Activated T-helper 1 cell treated with Interleukin-2 at 50 U/mL for 16 hours (primary cell): ENCODE measurements at places on chromosomes 3 and 15.

- DNase-seq, result no peak
These were observed 47.4 kb upstream of the RAB6B start for GRCh38 chr3:133943031-133943535.

- no peak for DNase-seq
These were observed 16.1 kb downstream of the C3orf22 start for GRCh38 chr3:126542340-126543241.

DNA sequence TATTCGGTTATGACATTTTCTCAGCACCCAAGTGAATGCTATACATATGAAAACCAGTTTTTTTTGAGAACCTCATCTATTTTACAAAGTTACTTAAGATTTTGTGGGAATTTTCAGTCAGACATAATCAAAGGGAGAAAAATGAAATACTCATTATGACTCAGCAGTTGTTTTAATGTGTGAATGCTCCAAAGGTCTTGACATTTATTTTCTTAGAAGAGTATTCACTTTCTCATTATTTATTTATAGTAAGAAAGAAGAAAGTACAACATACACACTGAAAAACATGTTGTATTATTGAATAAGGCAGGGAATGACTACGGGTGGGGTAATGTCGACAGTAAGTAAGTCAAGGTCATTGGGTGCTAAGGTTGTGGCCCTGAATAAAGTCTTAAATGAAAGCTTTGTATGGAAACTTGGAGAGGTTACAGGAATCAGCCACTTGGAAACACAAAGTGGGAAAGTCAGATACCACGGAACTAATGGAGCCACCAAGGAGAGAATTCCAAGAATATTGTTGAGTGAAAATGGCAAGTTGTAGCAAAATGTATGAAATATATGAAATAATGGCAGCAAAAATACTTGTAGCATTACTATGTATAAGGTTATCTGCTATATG lies 844.5 kb downstream of the TBL1XR1 start:
- no peak for DNase-seq

DNA sequence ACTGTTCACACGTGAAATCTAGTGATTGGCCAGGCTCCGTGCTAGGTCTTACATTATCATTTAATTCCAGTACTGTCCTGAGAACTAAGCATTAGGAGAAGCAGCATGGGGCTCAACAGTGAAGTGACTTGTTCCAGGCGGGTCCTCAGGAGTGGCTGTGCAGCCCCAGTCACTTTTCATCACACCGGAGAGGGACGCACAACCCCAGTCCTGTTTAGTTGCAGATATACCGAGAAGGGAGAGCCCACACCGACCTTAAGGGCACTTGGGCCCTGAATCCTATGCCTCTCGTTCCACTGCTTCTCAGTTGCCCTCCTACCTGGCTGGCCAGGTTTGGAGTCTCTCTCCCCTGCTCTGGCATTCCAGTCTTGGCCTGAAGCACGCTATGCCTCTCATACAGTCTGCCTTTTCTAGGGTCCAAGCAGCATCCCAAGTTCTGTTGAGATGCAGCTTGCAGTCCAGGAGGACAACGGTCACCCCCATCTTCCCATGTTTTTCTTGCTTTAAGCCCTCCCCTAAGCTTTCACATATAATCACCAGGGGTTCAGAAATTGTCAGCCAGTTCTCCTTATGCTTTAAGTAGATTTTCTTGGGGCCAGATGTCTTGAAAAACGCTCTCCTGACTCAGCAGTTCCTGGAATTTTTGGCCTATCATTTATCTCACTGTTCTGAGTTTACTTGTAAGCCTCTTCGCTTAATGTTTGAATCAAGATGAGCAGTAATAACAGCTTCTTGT lies 10.1 kb downstream of the FAM131A start:
- no peak for DNase-seq

GRCh38 chr3:18188491-18188890 lies 236.6 kb downstream of the SATB1 start:
- no peak for DNase-seq

GRCh38 chr3:113630956-113631542 lies 65.4 kb downstream of the USF3 start:
- no peak for DNase-seq

DNA sequence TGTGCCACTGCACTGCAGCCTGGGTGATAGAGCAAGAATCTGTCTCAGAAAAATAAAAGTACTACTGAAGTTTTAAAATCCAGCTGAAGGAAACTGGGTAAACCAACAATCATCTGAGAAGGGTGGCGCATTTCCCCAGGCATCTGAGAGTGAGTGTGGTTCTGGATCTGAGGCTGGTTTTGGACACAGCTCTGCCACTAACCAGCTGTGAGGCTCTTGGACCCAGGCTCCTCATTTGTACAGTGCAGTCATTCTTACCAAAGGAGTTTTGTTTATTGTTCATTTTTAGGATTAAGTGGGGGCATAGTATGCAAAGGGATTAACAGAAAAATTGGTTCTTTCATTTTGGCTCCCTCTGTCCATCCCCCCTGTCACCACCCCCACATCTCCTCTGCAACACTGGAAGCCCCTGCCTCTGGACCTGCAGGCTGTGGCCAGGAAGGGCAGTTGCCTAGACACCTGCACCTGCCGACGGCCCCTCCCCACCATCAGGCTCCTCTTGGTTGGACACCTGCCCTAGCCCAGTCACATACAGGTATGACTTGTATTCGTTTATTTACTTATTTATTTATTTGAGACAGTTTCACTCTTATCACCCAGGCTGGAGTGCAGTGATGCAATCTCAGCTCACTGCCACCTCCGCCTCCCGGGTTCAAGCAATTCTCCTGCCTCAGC lies 8.8 kb downstream of the NUP210 start:
- DNase-seq, result no peak

- DNase-seq, result no peak
These were observed 138.3 kb downstream of the ANXA2 start for GRCh38 chr15:60259469-60259868.

GRCh38 chr15:61421938-61422337 lies 192.8 kb upstream of the RORA start:
- no peak for DNase-seq

- no peak for DNase-seq
These were observed 237.7 kb downstream of the NR1D2 start for GRCh38 chr3:24182756-24183155.

DNA sequence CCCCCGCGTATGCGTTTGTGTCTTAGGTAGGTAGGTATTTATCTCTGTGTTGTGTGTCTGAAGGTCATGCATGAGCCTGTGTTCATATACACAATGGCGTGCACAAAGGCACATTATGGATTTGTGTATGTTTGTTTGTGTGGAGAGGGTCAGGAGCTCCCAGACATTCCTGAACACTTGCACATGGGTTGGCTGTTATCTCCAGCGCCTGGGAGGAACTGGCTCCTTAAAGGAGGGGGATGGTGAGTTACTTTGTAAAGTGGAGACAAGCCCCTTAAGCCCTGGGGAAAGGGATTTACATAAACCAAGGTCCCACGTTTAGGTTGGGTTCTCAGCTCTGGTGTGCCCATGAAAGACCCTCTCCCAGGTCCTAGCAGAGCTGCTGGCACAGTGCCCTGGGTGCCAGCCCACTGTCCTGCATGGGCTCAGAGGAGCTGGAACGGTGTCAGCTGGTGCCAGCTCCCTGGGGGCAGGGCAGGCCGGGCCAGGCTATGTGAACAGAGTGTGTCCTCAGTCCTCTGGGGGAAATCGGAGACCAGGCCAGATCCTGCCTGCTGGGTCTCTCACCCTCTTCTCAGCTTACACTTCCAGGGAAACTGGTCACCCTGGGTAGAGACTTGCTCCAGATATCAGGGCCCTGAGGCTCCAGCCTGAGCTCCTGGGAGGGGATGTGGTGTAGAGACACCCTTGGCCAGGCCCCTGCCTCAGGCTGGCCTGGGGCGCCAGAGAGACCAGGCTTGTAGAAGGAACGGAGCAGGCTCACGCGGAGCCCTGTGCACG lies 25.1 kb downstream of the SNX33 start:
- DNase-seq, result no peak

DNA sequence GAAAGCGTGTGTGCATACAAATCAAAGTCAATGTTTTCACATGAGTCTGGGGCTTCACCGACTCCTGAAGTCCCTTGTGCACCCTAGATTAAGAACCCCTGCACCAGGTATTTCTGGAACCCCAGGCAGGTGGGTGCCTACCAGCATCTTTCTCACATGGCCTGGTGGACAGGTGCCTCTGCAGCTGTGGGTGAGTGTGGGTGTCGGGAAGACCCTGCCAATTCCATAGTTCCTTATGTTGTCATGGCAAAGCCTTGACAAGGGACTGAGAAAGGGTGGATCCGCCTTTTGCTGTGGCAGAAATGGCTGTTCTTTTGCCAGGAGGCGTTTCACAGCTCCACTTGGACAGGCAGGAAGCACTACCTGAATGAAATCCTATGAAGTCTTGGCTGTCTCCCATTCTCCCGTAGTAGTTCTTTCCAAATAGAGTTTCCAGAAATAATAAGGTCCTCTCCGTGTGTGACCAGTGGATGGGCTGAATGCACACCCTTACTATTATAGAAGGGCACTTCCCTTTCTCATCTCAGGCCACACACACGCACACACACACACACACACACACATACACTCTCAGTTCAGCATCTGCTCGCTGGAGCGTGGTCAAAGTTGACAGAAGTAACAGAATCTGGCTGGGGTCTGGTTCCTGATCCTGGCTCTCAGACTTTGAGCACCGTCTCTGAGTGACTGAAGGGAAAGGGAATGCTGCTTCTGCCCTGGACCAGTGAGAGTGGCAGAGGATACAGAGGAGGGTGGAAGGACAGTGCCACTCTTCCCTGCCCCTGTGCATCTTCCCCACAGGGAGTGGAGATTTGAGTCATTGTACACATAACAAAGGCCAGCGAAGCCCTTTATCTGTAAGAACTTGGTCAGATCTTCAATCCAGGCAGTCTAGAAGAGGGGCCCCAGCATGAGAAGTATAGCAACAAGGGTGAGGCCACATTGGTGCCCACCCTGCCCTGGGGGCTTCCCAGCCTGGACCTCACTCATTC lies 38.7 kb downstream of the PDIA5 start:
- DNase-seq, result no peak

- no peak for DNase-seq
These were observed 4.1 kb upstream of the HDAC11 start for GRCh38 chr3:13475871-13476590.

GRCh38 chr3:52084954-52085680 lies 28.7 kb upstream of the DUSP7 start:
- no peak for DNase-seq

DNA sequence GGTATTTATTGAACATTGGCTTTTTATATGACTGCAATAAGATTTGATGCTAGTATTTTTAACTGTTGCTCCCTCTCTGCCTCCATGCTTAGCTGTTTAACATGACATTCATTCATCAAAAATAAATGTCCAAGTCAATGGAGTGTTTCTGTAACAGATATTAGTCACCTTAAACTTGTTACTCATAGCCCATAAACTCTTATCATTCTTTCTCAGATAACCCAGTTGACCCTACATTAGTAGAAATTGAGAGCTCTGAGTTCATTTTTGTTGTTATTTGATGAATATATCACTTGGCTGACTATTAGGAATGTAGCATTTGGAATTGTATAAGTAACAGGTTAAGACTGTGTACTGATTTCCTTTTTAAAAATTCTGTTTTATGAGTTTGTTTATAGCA lies 201.1 kb downstream of the UBE2E2 start:
- no peak for DNase-seq

GRCh38 chr3:190716211-190716610 lies 146.3 kb downstream of the GMNC start:
- no peak for DNase-seq

DNA sequence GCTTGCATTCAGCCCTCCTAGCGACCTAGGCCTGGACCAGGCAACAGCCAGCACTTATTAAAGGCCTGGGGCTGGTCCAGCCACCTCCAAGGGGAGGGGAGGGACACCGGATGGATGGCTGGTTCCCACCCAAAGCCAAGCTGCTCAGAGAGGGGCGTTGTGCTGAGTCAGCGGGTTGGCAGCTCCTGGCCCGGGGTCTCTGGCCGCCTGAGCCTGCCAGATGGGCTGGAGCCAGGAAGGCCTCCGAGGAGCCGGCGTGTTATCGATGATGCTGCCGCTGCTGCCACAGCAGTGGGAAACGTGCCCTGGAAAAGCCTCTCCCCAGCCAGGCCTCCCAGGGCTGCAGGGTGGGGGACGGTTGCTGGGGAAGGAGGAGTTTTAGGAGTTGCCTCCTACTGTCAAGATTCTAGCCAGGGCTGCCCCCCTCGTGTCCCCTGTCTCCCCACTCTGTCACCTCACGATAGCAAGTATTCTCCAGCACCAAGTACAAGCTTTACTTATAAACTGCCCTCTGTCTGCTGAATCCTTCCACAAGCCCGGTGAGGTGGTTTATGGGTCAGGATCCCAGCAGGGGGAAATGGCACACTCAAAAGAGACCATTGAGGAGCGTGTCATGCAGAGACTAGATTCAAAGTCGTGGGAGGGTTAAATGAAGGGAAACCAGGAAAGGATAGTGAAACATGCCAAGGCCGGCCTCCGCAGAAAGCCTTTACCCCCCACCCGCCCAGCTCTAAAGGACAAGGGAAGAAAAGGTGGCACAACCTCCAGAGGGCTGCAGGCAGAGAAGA lies 43.2 kb upstream of the TSEN2 start:
- DNase-seq, result no peak

DNA sequence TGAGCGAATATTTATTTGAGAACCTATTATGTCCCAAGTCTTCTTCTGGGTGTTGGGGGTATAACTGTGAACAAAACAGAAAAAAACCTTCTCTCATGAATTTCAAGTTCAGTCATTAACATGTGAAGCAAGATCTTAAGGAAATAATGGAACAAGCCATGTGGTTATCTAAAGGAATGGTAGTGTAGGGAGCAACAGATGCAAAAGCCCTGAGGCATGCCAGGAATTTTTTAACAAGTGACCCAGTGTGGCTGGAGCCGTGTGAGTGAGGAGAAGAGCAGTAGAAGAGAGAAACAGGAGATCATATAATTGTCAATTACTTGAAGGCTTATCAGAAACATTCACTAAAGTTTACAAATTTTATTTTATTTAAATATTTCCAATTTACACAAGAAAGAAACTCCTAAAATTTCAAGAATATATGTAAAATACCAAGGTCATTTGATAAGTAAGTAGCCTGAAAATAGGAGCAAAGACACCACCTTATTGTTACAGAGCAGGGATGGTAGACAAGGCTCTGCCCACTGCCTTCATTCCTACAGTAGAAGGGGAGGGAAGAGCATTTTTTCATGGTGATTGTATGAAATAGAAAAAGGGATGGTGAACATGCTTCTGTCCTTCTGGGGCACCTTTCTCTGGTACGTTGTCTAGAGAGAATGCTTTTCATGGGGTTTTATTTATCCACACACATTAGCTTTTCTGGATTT lies 345.1 kb downstream of the PLOD2 start:
- DNase-seq, result no peak

DNA sequence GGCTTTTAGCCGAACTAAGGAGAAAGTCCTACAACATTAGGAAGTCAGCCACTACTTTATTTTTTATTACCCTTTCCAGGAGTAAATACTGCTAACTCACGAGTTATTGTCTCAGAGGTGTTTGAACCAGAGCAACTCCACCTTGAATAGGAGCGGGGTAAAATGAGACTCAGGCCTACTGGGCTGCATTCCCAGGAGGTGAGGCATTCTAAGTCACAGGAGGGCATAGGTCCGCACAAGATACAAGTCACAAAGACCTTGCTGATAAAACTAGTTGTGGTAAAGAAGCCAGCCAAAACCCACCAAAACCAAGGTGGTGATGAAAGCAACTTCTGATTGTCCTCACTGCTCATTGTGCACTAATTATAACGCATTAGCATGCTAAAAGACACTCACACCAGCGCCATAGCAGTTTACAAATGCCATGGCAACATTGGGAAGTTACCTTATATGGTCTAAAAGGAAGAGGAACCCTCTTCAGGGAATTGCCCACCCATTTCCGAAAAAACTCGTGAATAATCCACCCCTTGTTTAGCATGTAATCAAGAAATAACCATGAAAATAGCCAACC lies 555.9 kb downstream of the IGSF11 start:
- DNase-seq, result no peak

- DNase-seq, result no peak
These were observed 3.0 kb upstream of the TKT start for GRCh38 chr3:53258600-53259426.
